Skeletal muscle tissue (tissue), 5 donors: ENCODE measurements at places on chromosomes 6 and 20. TPM values are rescaled to one million over a fixed set of nuclear protein-coding genes. Genes with fewer than 3 reads are reported as not detected.

Gene TRERF1
- total RNA-seq = 3.7 TPM

Gene RIPOR2
- total RNA-seq = 9.9 TPM

Gene CTAGE9
- total RNA-seq = not detected

Gene LST1
- 3.7 TPM for total RNA-seq

Gene SIGLEC1
- 2.1 TPM for total RNA-seq

Gene PPT2
- total RNA-seq = 31.3 TPM

Gene SPTLC3
- total RNA-seq = 9.9 TPM

Gene ATG5
- 38.1 TPM for total RNA-seq

Gene TSBP1
- total RNA-seq = not detected

Gene MUCL3
- total RNA-seq = not detected

Gene SALL4
- 0.52 TPM for total RNA-seq

Gene CALHM4
- not detected for total RNA-seq

Gene GSTA3
- total RNA-seq = not detected

Gene DEF6
- total RNA-seq = 5.2 TPM

Gene RBPJL
- total RNA-seq = not detected

Gene CLVS2
- total RNA-seq = under 0.01 TPM
